ENCODE measurements at places on chromosomes 12 and 14. TPM values are rescaled to one million over a fixed set of nuclear protein-coding genes. Genes with fewer than 3 reads are reported as not detected.

DNA sequence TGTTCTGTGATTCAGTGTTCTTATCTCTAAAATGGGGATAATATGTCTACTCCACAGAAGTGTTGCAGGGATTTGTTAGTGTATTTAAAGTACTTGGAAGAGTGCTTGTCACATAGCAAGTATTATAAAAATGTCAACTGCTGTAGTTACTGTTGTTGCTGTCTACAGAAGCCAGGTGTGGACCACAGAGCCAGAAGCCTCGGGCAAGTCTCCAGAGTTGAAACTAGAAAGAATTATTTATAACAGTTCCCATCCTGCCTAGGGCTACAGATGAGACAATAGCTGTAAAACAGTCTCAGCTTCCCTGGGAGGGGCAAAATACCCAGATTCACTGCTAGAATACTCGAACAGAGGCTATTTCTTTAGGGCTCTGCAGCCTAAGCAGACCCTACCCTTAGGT, 55.4 kb upstream of the FUT8 start:
- peaks cover 66% of the 10 kb centered on the region for H3K4me1 ChIP-seq
- H3K4me3 ChIP-seq = no peak overlapping the region

PCK2 gene
- total RNA-seq = 161 TPM

RPL10L gene
- not detected for total RNA-seq

PRPF39 gene
- 49.7 TPM for total RNA-seq

- no peak for DNase-seq
- H3K27me3 ChIP-seq = no peaks in the 10 kb centered on the region
- no peak overlapping the region for H3K27ac ChIP-seq
- H3K4me3 ChIP-seq = no peak overlapping the region
- H3K36me3 ChIP-seq = no peaks in the 10 kb centered on the region
- H3K4me1 ChIP-seq = no peaks in the 10 kb centered on the region
These were observed 23.8 kb upstream of the GALNT9 start for GRCh38 chr12:132352896-132353800.

DNA sequence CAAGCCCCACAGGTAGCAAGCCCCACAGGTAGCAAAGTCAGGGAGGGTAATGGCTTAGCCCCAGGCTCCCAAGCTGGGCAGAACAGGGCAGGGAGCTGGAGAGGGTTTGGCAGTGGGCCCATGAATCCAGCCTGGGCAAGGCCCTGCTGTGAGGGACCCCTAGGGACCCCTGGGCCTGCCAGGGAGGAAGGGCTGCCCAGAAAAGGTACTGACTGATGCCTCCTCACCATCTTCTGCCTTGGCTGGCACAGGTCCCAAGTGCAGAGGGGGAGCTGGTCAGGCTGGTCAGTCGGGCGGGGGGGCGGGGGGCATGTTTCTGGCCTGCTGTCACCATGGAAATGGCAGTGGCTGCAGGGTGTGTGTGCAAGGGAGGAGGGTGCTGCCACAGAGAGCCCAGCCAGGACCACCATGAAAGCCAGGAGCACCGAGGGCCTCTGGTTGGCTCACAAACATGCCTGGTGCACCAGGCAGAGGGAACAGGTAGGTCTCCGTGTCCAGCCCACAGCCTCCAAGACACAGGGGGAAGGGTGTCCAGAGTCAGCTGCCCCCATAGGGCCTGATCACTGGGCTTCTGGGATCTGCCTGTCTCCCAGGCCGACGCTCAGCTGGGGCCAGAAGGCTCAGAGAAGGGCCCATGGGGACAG, 1.5 kb upstream of the CRIP2 start:
- peaks cover 5% of the 10 kb centered on the region for H3K36me3 ChIP-seq
- no peak for DNase-seq
- peak overlapping the region; percentile 67 for H3K4me3 ChIP-seq
- peaks cover 6% of the 10 kb centered on the region for H3K4me1 ChIP-seq
- H3K27ac ChIP-seq = no peak overlapping the region
- H3K27me3 ChIP-seq = peaks cover 8% of the 10 kb centered on the region

GRCh38 chr14:80940146-80940545, 1.4 kb downstream of the CEP128 start:
- no peaks in the 10 kb centered on the region for H3K27me3 ChIP-seq
- DNase-seq = peak; percentile 31
- H3K36me3 ChIP-seq = peaks cover 1% of the 10 kb centered on the region
- H3K4me1 ChIP-seq = peaks cover 31% of the 10 kb centered on the region

Data from activated T-cell treated with anti-CD3 and anti-CD28 coated beads, Interleukin-2, amount 50 U/mL, for 72 hours (primary cell).